NCI-H446 (cell line): ENCODE measurements at places on chromosomes 1 and 21.
A peak's percentile ranks its signal among the peaks of the same experiment; 100 is the strongest.

DNA sequence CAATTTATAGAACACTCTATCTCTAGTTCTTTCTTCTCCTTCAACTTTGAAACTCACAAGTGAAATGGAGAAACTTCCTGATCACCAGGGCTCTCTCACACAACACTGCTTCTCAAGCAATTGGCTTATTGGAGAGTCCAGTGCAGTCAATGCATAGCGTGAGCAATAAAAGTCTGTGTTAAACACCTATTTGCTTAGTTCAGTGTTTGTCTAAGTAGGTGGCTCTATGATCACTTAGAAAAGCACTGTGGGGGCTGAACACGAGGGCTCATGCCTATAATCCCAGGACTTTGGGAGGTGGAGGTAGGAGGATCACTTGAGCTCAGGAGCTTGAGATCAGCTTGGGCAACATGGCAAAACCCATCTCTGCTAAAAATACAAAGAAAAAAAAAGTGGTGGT lies 12.2 kb downstream of the CTSS start:
- DNase-seq, result no peak

- no peak for DNase-seq
Measured at GRCh38 chr1:11550664-11551283, 71.8 kb downstream of the DISP3 start.

- DNase-seq, result no peak
Measured at GRCh38 chr1:118160806-118161205, 24.2 kb downstream of the SPAG17 start.

GRCh38 chr1:18541046-18541795 lies 60.5 kb downstream of the KLHDC7A start:
- DNase-seq, result no peak

- DNase-seq, result no peak
Measured at GRCh38 chr1:186206048-186206570, 168.9 kb downstream of the TPR start.

GRCh38 chr21:31248598-31248997 lies 95.5 kb downstream of the TIAM1 start:
- DNase-seq, result no peak

DNA sequence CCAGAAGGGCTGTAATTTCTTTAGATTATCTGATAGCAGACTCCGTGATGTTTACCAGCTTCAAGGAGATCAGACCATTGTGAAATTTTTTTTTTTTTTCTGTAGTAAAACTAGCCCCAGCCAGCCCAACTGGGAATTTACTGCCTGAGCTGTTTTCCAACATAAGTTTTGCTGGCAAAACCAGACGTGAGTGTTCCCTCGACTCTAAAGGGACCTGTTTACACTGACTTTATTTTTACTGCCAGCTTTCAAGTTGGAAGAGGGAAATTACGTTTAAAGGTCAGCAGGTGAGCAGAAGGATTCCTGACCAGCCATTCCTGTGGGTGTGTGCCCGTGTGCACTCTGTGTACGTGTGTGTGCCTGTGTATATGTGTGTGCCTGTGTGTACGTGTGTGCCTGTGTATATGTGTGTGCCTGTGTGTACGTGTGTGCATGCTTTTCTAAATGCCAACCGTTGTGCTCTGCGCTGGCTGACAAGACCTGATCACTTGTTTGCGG lies 374 bp downstream of the MAB21L3 start:
- DNase-seq, result no peak

DNA sequence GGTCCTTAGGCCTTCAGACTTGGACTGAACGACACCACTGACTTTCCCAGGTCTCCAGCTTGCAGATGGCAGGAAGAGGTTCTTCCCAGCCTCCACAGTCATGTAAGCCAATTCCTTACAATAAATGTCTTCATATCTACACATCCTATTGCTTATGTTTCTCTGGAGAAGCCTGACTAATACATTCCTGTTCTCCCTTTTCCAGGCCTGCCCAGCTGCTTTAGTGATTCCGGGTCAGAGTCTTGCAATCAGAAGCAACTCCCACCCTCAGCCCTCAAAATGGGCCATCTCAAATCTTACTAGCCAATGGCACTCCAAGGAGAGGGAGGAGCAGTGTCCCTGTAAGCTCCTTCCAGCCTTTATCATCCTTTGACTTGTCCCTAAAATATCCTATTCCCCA lies 16.4 kb upstream of the CPT2 start:
- no peak for DNase-seq

DNA sequence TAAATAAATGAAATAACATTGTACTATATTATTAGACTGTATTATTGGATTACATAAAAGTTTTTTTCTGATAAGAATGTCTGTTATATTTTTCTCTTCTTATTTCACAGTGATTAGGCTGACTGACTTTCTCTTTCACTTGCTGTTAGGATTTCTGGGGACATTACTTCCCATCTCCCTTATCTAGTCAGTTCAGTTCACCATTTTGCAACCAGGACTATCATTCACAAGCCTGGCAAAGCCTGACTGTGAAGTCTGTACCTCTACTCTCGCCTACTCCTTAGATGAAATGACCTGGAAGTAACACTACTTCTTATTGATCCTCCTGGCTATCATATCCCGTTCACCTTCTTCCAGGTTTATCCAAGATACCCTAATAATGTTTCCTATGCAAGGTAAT lies 676.6 kb downstream of the USP25 start:
- DNase-seq, result no peak

GRCh38 chr1:58104960-58105359 lies 441.6 kb downstream of the OMA1 start:
- no peak for DNase-seq

- DNase-seq, result no peak
Measured at GRCh38 chr1:152043870-152044269, 7.1 kb upstream of the S100A11 start.

DNA sequence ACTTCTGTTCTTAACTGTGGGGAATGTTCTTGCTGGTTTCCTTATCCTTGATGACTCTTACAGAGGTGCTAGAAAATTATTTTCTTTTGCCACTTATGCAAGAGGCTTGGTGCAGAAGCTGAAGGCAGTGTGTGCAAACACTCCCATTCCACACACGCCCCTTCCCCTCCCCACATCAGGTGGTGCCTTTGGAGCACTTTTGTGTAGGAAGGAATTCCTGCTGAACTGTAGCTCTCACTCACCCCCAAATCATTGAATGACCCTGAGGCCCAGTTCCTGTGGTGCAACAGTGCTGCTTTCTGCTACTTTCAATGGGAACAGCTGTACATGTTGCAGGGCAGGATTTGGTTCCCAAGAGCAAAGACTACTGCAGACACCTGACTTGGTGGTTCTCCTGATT lies 101.8 kb downstream of the CD247 start:
- DNase-seq, result no peak

GRCh38 chr1:208766832-208767231 lies 522.6 kb upstream of the PLXNA2 start:
- DNase-seq, result no peak

GRCh38 chr1:202397256-202397655 lies 48.8 kb downstream of the PPP1R12B start:
- DNase-seq, result peak; percentile 25

DNA sequence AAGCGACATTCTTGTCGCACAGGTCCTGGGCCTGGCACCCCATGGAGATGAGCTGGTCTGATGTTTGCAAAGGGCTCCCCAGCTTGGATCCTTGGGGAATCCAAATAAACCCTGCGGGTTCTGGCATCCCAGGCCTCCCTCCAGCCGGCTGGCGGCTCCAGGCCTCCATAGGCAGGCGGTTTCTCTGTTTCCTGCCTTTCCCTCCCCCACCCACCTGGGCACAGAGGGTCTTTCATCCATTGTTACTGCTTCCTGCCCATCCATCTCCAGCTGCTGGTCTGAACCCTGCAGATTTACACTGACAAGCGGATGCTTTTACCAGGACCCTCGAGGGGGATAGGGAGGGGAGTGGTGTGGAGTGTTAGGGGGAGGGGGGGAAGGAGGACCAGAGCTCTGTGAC lies 39.1 kb upstream of the ID3 start:
- DNase-seq, result no peak

GRCh38 chr1:94093996-94094395 lies 27.0 kb downstream of the ABCA4 start:
- no peak for DNase-seq

DNA sequence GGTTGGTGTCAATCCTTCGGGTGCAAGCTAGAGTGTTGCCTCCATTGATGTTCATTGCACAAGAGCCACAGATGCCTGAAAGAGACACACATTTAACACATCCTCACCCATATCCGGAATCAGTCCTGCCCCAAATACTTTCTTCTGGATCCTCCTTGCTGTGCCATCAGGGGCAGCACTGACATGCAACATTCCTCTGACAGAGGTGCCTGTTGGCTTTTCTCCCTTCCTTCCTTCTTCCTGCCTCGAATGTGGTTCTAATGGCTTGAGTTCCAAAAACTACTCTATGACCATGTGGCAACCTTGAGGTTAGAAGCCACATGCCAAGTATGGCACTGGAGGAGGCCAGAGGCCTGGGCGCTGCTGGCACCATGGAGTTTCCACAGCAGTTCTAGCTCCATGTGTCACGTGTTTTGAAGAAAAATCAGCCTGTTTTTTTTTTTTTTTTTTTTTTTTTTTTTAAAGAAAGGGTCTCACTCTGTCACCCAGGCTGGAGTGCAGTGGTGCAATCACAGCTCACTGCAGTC lies 17.0 kb upstream of the ATP13A2 start:
- DNase-seq, result no peak

- DNase-seq, result no peak
Measured at GRCh38 chr1:117094841-117095604, 26.5 kb downstream of the TRIM45 start.

GRCh38 chr1:160064164-160064563 lies 5.8 kb downstream of the KCNJ10 start:
- DNase-seq, result no peak

- no peak for DNase-seq
Measured at GRCh38 chr1:190250368-190250767, 227.3 kb downstream of the BRINP3 start.

- DNase-seq, result no peak
Measured at GRCh38 chr1:230857077-230857476, 11.2 kb downstream of the C1orf198 start.

DNA sequence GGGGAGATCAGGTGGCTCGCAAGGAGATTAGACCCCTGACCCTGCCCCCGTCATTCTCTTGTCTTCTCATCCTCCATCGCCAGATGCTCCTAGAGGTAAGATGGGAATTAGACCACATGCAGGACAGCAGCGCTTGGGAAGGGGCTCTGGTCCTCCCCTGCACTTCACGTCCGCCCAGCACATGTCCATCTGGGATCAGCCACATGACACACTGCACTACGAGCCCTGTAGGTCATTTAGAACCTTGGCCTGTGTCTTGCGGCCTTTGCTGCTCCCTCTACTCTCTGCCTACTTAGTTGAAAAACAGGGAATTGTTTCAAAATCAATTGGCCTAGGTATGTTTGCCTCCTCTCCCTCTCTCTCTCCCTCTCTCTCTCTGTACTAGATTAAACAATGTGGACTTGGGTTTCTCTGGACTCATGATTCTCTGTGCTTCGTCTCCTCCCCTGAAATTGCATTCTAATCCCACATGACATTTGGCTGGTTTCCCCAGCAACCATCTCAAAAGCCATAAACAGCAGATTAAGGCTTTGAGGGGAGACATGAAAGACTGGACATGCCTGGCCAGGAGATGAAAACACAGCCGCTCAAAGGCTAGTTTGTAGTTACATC lies 3.8 kb upstream of the NCMAP start:
- DNase-seq, result no peak

DNA sequence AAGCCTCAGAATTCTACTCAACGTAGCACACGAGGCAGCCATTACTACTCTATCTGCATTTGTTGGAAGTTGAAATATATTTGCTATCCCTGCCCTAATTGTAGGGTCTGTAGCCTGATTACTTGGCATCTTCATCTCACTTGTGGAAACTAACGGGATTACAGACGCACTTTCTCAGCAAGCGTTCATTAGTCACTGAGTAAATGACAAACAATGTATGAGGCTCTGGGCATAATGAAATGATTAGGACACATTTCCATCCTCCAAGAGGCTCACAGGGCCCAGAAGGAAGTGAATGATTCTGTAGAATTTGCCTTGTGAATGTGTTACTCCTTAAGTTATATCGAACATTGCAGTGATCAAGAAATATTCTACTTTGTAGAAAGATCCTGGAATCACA lies 78.1 kb downstream of the KIF26B start:
- no peak for DNase-seq

DNA sequence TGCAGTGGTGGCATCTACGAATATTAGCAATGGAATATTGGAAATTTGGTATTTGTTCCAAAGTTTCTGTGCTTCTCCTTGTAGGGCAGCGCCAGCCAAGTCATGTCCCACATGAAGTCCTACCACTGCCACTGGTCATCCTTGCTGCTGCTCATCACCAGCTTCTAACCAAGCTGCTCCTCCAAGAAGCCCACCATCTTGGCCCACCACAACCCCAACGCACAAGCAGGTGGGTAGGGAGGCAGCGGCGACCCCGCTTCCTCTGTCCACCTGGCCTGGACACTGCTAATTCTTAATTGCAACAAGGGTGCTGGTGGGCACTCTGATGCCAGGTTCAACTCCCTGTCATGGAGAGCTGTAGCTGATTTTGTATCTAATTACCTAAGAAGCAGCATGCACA lies 291.2 kb upstream of the LYPLAL1 start:
- no peak for DNase-seq

DNA sequence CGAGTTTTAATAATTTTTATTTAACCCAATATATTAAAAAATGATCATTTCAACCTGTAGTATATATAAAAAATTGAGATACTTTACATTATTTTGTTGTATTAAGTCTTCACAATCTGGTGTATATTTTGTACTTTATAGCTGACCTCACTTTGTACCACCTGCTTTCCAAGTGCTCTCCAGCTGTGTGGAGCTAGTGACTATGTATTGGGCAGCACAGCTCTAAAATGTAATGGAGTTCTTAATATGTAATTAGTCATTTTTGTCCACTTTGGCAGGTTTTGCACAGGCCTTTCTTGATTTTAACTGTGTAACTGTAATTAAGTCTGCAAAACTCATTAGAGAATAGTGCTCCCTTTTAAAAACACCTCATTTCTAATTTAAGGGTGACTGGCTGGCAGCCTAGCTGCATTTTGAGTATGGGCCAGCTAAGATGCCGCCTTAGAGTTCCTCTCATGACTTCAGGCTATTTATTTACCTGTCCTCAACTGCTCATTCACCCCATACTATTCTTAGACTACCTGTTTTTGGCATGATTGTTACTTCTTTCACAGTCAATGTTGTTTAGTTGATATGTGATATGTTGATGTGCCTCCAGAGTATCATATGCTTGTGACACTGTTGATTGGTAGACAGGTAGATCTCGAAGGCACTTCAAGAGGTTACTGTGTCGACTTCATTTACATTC lies 43.2 kb downstream of the ZYG11B start:
- no peak for DNase-seq

- DNase-seq, result no peak
Measured at GRCh38 chr1:230581446-230582079, 60.7 kb upstream of the COG2 start.

GRCh38 chr21:43605320-43606215 lies 53.7 kb downstream of the HSF2BP start:
- DNase-seq, result no peak

GRCh38 chr1:6359216-6360116 lies 34.1 kb downstream of the ACOT7 start:
- DNase-seq, result no peak

DNA sequence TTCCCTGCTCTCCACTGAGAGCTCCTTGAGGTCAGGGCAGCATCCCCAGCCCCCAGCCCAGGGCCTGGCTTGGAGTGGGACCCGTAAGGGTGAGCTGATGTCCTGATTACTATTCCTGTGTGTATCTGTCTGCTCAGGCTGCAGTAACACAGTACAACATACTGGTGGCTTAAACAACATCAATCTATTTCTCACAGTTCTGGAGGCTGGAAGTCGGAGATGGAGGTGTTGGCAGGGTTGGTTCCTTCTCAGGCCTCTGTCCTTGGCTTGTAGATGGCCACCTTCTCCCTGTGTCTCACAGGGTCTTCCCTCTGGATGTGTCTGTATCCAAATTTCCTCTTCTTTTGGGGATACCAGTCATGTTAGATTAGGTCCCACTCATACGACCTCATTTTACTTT lies 246.4 kb upstream of the POU3F1 start:
- DNase-seq, result no peak
